ENCODE measurements at places on chromosomes 3 and 15.

- no peak for DNase-seq
Measured at GRCh38 chr3:175294793-175295192, 435.7 kb downstream of the NAALADL2 start.

DNA sequence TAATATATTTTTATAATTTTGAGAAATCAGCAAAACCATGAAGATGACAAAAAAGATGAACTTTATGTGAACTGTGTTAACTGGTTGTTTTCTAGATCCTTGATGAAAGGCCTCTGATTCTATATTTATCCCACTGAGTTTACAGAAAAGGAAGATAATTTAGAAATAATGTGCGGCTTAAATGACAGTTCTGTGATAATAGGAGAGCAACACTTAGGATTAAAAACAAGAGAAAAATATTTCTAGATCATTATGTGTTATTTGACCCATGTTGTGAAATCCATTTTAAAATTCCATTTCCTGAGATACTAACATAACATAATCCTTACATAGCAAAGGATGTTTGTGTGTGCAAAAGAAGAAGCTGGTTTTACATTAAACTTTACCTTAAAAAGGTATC, 598.0 kb downstream of the DIPK2A start:
- no peak for DNase-seq

DNA sequence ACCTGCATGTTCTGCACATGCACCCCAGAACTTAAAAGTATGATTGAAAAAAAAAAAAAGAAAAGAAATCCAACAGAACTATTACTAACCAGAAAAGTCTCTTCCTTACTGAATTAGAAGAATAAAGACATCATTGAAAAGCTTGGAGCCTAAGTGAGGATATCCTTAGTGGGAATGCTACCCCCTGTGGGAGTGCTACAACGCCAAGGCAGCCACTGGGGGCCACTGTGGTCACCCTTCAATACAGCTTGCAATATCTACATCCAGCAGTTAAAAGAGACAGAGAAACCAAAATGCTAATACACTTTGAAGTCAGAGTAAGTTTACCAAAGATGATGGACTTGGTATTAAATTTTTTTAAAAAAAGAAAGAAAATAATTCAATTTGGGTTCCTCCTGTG, 292.0 kb downstream of the PLCL2 start:
- DNase-seq: no peak

DNA sequence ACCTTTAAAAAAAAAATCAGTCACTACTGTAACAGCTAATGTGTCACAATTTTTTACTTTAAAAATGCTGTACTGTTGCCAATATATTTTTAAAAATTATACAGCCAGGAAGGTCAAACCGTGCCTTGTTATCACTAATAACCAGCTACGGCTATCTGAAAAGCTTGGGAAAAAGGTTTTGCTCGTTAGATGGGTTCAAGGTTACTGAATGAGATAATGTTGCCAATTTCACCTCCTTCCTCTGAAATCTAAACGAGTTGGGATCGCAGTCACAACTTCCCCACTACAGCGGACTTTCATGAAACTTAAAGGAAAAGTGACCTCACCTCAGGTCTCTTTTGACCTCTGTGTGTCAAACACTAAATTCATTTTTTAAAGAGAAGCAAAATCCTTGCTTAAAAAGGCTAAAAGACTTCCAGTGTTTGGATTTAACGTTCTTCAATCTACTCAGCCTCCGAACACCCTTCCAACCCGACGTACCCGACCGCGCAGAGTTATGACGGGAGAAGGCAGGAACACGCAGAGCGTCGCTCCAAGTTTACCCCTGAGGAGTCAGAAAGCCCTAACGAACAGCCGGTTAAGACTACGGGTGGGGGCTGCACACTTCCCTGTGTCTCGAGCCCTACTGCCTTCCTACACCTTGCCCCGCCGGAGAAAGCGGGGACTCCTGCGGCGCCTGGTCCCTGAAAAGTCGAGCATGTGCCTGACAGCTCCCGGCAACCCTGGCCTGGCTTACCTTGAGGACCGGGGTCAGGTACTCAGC, 860 bp downstream of the ATG3 start:
- peak; percentile 63 for DNase-seq

DNA sequence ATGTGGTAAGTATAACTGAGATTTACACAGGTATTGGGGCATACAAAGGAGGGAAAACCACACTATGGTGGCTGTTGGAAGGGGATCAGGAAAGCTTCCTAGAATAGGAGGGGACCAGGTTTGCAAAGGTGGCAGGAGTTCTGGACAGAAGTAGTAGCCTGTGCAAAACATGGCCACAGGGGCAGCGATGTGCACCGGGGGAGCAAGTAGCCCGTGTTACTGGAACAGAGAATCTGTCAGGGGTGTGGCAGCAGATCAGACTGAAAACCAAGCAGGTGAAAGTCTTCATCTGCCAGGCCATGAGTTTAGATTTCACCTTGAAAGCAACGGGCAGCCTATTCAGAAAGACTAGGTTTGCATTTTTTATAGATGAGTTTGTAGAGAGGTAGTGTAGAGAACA, 182.3 kb upstream of the LPP start:
- DNase-seq: no peak

DNA sequence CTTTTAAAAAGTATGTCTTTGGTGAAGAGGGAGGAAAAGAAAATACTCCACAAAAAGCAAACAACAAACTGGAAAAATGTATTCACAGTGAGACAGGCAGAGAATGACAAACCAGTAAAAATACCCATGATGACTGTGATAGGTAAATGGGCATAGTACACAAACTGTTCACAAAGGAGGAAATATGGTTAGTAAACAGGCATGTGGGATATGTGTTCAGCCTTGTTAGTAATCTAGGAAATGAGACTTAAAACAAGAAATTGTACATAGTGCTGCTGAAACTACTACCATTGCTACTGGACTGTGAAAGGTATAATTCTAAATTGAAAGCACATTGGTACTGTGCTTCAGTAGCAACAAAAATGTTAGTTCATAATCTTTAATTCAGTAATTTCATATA, 50.1 kb downstream of the UBE2E2 start:
- no peak for DNase-seq

GRCh38 chr3:16064642-16065414, 109.7 kb upstream of the GALNT15 start:
- DNase-seq: peak; percentile 78

GRCh38 chr15:62727501-62727900, 315.0 kb upstream of the TPM1 start:
- DNase-seq: no peak

GRCh38 chr3:126781406-126781805, 77.4 kb downstream of the CHCHD6 start:
- no peak for DNase-seq

DNA sequence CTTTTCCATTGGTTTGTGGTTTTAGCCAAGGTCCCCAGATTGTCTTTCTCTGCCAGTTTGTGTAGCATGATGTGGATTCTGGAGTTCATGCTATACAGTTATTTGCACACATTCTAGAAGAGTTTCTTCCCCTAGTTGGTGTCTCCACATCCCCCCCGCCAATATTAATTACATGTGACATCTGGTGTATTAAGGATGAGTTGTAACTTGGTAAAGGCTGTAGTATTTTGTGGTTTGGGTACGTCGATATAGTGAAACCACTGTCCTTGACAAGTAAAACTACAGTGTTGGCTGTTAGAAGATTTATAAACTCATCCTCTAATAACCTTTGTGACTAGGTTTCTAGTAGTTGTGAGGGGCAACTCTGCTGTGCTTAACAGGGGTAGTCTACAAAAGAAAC, 23.7 kb upstream of the P4HTM start:
- no peak for DNase-seq

DNA sequence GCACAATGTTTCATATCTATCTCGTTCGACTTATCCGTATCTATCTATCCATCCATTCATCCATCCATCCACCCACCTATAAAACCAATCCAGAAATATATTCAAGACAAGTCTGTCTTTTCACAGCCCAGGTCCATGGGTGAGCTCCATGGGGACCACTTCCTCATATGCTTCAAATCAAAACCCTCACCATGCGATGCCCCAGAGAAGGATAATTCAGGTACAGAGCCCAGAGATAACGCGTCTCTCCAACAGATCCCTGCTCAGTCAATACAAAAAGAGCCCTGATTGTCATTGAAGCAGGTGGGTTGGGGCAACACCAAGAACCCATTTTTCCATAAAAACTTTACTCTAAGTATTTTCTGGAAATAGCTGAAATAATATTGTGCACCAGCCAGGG, 47.2 kb downstream of the PCSK6 start:
- DNase-seq: no peak

GRCh38 chr3:50179710-50180109, 11.7 kb upstream of the GNAT1 start:
- no peak for DNase-seq

DNA sequence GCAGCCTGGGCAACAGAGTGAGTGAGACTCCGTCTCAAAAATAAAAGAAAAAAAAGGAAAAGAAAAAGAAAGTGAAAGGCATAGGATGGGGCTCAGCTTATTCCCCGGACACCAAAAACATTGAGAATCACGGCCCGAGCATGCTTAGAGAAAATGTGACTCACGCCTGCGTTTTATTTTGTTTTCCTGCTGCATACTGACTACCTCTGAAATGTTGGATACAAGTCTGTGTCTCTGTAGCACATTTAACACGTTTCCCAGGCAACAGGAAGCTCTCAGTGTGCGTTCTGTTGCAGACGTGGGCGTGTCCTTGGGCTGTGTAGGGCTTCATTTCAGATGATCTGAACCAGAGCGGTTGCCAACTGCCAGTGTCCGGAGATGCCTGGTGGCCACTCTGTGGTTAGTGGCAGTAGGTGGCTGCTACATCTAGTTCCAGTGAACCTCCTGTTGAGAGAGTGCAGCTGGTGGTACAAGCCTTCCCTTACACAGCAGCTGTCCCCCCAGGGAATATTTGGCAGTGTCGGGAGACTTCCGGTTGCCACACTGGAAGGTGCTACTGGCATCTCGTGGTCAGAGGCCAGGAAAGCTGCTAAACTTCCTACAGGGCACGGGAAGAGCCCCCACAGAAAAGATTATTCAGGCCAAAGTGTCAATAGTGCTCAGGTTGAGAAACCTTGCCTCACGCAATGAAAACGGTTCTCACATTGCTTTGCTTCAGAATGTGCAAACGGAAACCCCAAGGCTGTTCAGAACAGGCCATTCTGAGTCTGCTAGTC, 3.0 kb downstream of the SLC51A start:
- DNase-seq: peak; percentile 58

GRCh38 chr3:24389108-24390090, 105.3 kb downstream of the THRB start:
- DNase-seq: no peak

GRCh38 chr3:196227629-196228493, 11.5 kb downstream of the SLC51A start:
- no peak for DNase-seq

DNA sequence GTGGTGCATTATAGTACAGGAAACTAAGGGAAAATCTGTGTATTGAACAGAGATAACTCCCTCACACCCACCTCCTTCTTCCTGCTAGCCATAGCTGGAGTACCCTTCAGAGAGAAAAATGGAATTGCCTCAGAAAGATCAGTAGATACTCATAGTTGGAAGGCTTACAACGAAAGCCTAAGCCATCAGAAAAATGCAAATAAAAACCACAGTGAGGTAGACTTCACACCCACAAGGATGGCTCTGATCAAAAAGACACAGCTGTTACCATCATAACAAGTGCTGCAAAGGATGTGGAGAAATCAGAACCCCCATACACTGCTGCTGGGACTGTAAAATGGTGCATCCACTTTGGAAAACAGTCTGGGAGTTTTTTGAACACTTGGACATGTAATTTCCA, 7.4 kb upstream of the DLG1 start:
- no peak for DNase-seq

GRCh38 chr15:47861111-47861903, 144.0 kb downstream of the SEMA6D start:
- no peak for DNase-seq

DNA sequence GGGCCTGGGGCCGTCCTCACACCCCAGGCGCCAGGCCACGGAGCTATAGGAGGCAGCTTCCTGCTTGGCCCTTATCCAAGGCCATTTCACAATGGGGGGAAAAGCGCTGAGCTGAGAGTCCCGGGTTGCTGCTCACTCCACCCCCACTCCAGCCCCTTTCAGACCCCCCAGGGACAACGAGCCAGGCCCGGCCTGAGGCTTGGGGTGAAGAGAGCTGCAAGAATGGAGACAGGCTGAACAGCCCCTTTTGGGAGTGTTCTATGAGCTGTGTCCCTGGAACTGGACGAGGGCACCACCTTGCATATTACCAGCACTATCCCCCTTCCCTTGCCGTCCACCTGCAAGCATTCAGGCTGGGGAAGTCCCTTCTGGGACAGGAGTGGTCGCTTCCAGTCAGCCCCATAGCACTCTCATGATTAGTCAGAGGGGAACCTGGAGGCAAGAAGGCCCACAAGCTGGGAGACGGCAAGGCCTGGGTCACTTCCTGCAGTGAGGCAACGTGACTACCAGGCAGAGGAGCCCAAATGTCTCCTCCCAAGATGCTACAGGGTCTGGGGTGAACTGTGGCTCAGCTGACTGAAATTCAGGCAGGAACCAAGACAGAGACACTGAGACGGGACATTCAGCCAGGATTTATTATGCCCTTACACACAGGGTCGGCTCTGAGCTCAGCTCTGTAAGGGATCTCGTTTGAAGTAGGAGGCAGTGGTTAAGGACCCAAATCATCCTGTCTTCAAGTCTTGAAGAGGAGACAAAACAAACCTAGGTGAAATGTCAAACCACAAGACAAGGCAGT, 8.6 kb upstream of the SRP14 start:
- DNase-seq: peak; percentile 32

- no peak for DNase-seq
Measured at GRCh38 chr3:58117561-58118181, 93.1 kb downstream of the DNASE1L3 start.
